Muscle of back (tissue), 13 donors: ENCODE measurements at places on chromosomes 1 and 21. TPM values are rescaled to one million over a fixed set of nuclear protein-coding genes. Genes with fewer than 3 reads are reported as not detected.

Gene LCE2C
- not detected for polyA plus RNA-seq

DNA sequence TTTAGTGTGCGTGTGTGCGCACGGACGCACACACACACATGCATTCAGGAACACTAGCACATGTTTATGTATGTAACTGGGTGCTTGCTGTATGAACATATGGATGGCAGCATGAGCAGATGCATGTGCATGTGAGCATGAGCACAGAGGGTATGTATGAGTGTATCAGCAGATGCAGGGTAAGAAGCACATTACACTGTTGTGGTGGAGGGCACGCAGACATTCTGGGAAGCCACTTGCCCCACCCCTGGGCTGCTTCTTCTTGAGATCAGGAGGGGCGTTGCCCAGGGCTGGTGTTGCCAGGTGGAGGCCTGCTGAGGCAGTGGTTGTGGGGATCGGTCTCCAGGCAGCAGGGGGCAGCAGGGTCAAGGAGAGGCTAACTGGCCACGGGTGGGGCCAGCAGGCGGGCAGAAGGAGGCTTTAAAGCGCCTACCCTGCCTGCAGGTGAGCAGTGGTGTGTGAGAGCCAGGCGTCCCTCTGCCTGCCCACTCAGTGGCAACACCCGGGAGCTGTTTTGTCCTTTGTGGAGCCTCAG, 3.9 kb upstream of the P3R3URF start:
- DNase-seq = no peak

GRCh38 chr1:244335456-244335855, 116.3 kb downstream of the ADSS2 start:
- no peak for DNase-seq

Gene PERM1
- 0.97 TPM for polyA plus RNA-seq

DNA sequence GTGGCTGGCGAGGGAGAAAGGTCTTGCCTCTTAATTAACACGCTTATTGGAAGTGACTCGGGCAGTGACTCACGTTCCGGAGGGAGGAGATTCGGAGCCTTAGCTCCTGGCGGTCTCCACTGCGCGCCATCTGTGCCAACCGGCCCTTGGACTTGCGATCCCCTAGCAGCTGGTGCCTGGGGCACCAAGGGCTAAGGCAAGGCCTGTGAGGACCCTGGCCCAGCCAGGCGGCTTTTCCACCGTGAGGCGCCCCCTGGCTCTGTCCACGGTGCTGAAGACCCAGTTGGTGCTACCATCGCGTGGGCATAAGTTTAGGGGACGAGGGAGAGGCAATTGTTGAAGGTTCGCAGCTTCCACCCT, 1.3 kb upstream of the SYT6 start:
- DNase-seq = peak; percentile 33
